ENCODE measurements at places on chromosomes 7 and 10.

GRCh38 chr10:12606461-12606860, 257.1 kb downstream of the CAMK1D start:
- H3K4me3 ChIP-seq: peak overlapping the region; percentile 92
- H3K4me1 ChIP-seq: peaks cover 25% of the 10 kb centered on the region
- peak; percentile 13 for ATAC-seq
- H3K27ac ChIP-seq: peak overlapping the region; percentile 99
- no peaks in the 10 kb centered on the region for H3K27me3 ChIP-seq

DNA sequence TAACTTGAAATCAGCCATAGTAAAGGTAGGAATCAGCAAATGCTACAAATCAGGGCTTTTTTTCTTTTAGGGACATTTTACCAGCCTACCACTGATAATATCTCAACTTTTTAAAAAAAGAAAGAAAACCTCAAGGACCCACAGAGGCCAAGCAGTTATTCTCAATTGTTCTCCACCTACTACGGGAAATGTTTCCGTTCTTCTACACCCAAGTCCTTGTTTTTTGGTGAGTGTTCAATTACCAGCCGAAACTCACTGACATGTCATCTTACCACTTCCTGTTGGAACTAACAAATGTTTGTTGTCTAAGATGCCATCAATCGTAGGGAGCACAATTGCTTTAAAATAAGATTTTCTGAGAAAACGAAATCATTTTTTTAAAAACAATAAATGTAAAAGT, 50.2 kb upstream of the CDK1 start:
- H3K36me3 ChIP-seq: peaks cover 4% of the 10 kb centered on the region
- peak; percentile 74 for ATAC-seq
- H3K4me1 ChIP-seq: peaks cover 41% of the 10 kb centered on the region
- H3K4me3 ChIP-seq: peak overlapping the region; percentile 96

GRCh38 chr7:47778153-47778661, 170.1 kb downstream of the PKD1L1 start:
- H3K4me1 ChIP-seq: no peaks in the 10 kb centered on the region
- no peak for ATAC-seq
- no peak overlapping the region for H3K4me3 ChIP-seq
- no peaks in the 10 kb centered on the region for H3K36me3 ChIP-seq

DNA sequence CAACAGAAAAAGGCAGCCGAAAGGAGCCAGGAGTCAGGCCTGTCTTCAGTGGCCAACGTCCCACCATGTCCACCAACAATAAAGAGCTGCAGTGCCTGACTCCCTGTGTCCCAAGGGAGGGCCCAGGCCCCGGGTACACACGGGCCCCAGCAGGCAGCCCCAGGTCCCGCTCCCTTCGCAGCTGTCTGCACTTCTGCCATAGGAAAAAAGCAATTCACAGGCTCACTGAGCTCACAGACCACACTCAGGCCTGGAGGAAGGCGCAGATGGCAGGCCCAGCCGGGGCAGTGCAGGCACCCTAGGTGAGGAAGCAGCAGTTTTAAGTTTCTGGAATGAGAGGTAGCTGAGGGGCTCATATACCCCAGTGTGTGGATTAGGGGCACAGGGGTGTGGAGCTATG, 100.5 kb downstream of the PRKAG2 start:
- H3K27me3 ChIP-seq: no peaks in the 10 kb centered on the region
- H3K27ac ChIP-seq: no peak overlapping the region
- H3K36me3 ChIP-seq: peaks cover 6% of the 10 kb centered on the region

GRCh38 chr10:31242902-31243301, 76.1 kb upstream of the ZEB1 start:
- H3K27ac ChIP-seq: no peak overlapping the region
- peak; percentile 96 for ATAC-seq
- peaks cover 5% of the 10 kb centered on the region for H3K4me1 ChIP-seq
- H3K4me3 ChIP-seq: no peak overlapping the region
- H3K36me3 ChIP-seq: no peaks in the 10 kb centered on the region
- H3K27me3 ChIP-seq: no peaks in the 10 kb centered on the region

- peaks cover 46% of the 10 kb centered on the region for H3K4me1 ChIP-seq
- H3K4me3 ChIP-seq: peak overlapping the region; percentile 82
- H3K36me3 ChIP-seq: peaks cover 16% of the 10 kb centered on the region
- ATAC-seq: peak; percentile 14
- H3K27ac ChIP-seq: peak overlapping the region; percentile 87
- no peaks in the 10 kb centered on the region for H3K27me3 ChIP-seq
Measured at GRCh38 chr7:149872419-149873073, 1.2 kb upstream of the ATP6V0E2 start.

Measured in activated T-helper 17 cell treated with anti-CD3 and anti-CD28 coated beads, Interleukin-2, amount 50 U/mL, for 72 hours (primary cell).